ENCODE measurements at places on chromosomes 7 and 10.

DNA sequence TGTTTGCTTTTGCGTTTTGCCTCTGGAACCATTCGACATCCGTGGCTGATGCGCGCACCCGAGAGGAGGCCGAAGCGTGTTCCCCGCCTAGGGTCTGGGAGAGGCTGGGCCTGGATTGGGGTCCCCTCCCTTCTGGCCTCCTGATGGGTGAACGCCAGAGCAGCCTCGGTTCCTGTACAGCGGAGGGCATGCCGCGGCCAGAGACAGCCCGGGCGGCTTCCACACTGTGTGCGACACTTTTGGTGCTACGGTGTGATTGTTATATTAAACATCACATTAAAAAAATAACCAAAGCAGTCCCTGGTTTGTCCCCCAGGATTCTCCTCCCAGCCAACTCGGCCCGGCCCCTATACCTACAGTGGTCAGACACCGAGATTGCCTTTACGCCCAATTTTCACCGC is 3.7 kb upstream of the HOXA7 start:
- DNase-seq, result no peak

GRCh38 chr7:130409067-130409711 is 28.9 kb downstream of the CPA1 start:
- no peak for DNase-seq

DNA sequence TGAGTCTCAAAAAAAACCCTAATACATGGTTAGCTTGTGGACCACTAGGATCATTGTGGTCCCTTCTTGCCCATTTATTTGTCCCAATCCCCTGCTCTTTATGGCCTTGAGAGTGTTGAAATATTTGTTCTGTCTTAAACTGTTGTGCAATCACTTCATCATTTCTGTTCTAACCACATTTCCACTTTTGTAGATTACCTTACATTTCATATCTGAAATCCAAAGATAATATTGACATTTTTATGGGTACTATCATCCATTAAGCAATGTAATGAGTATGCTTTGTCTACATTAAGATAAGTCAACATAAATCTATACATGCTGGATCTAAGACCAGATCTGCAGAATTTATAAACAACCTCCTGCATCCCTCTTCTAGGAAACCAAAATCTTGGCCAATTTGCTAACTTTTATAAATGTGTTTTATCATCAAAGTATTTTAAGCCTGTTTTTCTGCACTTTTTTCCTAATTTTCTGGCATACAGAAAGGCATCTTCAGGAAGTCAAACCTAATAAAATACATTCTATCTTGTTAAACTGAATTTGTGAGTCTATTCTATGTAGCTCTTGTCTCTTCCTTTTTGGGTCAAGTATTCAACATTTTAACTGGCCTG is 359.4 kb upstream of the CELF2 start:
- peak; percentile 20 for DNase-seq

DNA sequence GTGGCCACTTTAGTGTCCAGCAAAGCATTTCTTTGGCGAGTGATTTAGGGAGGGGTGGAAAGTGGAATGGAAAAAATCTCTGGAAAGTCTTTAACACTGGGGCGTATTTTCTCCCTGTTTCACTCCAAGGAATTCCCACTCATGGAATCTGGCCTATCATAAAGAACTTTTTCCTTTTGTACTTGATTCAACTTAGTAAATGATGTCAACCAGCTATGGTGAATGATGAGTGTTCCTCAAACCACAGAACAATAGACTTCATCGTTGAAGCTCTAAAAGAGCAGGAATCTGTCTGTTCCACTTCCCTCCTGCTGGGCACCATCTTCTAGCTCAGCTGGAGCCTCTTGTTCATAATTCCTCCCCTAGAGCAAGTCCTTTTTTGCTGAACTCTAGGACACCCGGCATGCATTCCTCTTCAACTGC is 66.5 kb downstream of the EPDR1 start:
- DNase-seq, result no peak

DNA sequence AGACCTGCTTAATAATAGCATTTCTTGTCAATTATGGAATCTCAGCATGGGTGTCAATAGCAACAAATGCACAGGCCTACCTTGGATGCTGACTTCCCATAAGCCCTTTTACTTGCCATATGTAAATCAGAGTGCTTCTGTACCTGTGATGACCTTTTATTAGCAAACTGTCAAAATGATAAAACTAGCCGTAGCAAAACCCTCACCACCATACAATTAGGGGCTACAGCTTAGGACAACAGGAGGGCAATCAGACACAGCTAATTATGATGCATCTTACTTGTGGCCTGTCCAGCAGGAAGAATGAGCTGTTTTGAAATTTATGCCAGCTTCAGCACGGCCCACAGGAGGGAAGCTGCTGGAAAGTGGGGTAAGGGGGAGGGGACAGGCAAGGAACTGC is 201.6 kb downstream of the TAX1BP1 start:
- DNase-seq, result no peak

- DNase-seq, result no peak
Measured at GRCh38 chr7:134435161-134435920, 23.6 kb downstream of the AKR1B1 start.

- DNase-seq, result no peak
Measured at GRCh38 chr7:70458745-70459144, 673.2 kb upstream of the GALNT17 start.

GRCh38 chr10:43102063-43102828 is 25.4 kb downstream of the RET start:
- no peak for DNase-seq

DNA sequence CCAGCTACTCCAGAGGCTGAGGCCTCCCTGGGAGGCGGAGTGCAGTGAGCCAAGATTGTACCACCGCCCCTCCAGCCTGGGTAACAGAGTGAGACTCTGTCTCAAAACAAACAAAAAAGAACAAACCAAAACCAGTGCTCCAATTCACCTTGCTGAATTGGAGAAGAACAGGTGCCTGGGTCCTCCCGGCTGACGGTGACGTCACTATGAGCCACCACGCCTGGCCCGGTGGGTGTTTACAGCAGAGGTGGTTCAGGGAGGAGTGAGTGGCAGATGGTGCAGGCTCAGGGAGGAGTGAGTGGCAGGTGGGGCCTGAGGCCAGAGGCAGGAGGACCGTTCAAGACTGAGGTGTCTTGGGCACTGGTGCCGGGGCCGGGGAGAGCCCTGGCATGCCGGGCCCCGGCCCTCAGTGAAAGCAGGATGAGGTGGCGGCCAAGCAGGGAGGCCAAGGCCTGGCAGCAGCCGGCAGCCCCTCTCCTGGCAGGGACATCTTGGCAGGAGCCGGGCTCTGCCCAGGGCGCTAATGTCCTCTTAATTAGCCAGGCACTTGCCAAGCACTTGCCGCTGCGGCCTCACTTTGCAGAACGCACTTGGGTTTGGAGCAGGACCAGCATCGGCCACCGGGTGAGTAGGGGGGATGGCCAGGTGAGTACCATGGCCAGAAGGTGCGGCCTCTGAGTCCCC is 162.8 kb upstream of the TNRC18 start:
- DNase-seq, result no peak

DNA sequence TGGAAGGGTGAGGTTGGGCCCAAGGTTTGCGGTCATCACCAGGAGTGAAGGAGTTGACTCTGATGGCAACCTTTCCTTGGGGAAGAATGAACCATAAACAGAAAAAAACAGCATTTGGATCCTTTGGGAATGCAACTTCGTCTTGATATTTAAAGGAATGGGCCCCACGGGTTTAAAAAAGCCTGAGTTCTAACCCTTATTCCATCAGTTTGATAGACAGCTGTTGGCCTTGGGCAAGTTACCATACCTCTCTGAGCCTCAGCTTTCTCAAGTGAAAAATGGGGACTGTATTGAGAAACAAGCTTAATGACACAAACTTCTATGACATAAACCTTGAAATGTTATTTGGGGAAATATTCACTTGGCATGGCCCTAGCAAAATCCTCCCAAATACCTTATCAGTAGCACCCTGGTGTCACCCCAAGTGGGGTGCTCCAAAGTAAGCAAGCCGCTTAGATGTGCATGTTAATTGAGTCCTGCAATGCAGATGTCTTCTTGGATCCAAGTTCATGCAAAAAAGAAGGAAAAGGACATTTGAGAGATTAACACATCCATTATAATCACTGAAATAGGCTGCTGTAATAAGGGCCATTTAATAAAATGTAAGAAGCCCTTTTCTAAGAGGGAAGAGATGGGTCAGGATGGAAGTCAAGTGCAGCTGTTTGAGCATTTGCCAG is 13.8 kb downstream of the MXI1 start:
- DNase-seq, result no peak

- no peak for DNase-seq
Measured at GRCh38 chr7:371119-371778, 81.3 kb downstream of the FOXL3 start.

GRCh38 chr10:91010952-91011351 is 90.1 kb upstream of the ANKRD1 start:
- DNase-seq, result no peak
